ENCODE measurements at places on chromosomes 5 and 9.

DNA sequence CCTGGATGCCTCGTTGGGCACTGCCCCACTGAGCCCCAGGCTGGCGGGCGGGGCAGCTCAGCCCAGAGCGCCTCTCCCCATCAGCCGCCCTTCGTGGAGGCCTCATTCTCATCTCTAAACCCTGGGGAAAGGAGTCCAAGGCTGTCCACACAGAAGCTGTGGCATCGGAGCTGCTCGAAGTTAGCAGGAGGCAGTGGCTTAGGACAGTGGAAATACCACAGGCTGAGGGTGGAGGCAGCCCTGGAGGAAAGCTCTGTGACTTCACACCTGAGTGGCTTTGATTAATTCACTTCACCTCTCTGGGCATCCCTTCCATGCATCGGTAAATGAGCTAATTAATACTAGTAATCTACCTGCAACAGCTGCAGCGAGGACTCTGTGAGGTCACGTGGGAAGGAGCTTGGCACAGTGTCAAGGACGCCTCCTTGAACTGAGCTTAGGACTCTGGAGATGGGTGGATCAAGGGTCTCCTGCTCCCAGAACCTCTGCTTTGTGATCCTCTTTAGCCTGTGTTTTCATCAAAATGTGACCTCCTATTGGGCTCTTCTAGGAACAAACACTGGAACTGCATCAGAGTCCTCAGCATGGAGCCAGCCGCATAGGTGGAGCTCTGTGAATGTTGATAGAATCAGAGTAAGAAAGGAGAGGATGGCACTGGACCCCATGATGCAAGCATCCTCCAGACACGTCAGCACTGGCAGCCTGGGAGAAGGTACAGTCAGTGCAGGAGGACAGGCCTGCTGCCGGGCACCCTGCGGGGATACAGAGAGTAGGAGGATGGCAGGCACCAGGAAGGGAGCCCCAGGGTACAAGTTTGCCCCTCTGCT, 842 bp upstream of the ANGPTL2 start:
- H3K27ac ChIP-seq: no peak overlapping the region
- H3K27me3 ChIP-seq: no peaks in the 10 kb centered on the region
- H3K4me3 ChIP-seq: no peak overlapping the region

DNA sequence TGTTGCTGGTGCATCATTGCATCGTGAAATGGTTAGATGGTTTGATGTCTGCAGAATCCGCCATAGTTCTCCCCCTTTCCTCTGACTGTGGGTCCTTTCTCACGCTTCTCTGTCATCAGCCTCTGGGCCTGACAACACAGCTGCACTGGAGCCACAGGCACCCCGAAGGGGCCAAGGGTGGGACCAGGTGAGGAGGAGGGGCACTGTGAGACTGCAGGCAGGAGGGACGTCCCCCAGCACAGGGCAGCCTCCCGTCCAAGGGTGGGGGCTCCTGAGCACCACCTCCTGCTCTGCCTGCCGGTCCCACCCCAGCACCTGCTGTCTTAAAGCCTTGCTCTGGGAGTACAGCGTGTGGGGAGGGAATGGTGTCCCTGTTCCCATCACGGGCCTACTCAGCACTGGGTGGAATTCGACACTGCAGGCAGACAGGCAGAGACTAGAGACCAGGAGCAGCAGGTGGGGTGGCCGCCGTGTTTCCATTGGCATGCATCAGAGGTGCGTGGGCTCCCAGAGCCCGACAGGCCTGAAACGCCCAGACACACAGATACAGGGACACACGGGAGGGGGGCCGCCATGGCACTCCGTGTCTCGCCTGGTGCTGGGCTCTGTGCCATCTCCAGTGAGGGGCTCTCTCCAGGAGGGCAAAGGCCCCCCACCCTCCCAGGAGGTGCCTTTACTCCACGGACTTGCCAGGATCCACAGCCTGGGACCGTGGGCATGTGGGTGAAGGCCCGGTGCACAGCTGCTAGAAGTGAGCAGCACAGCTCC, 15.0 kb downstream of the CACNA1B start:
- no peak for DNase-seq
- H3K4me1 ChIP-seq: no peaks in the 10 kb centered on the region
- H3K36me3 ChIP-seq: no peaks in the 10 kb centered on the region
- no peaks in the 10 kb centered on the region for H3K27me3 ChIP-seq

DNA sequence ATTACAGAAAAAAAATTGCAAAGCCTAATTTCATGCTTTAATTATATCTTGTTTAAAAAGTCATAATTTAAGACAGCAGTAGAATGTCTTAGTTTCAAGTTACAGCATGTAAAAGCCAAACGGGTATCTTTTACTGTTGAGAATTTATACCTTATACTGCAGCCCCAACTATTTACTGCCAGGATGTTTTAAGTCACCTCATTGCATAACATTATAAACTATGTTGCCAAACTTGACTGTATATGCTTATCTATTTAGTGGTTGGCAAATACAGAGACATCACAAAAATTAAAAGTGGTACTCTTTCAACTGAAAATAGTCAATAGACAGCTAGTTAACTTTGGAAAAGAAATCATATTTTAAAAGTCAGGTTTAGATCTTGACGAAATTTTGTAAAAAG, 119.5 kb downstream of the EDIL3 start:
- H3K36me3 ChIP-seq: no peaks in the 10 kb centered on the region
- DNase-seq: no peak
- H3K27ac ChIP-seq: no peak overlapping the region

DNA sequence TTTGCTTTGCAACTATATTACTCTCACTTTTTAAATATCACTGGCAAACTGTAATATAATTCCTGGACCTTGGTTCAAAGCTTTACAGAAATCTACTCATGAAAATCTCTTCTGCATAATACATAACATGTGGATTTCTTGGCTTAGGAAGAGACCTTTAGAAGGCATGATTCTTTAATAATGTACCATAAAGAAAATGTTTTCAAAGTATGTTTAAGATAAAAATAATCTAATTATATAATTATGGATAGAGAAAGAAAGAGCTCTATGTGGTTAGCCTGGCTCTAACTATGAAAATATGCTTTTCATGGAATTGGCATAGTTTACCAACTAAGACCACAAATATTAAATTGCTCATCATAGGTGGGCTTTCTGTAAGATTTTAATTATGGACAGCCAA, 817.8 kb downstream of the TLE1 start:
- no peaks in the 10 kb centered on the region for H3K36me3 ChIP-seq
- H3K27me3 ChIP-seq: no peaks in the 10 kb centered on the region
- H3K4me1 ChIP-seq: no peaks in the 10 kb centered on the region
- no peak overlapping the region for H3K4me3 ChIP-seq
- H3K27ac ChIP-seq: no peak overlapping the region
- no peak for DNase-seq

DNA sequence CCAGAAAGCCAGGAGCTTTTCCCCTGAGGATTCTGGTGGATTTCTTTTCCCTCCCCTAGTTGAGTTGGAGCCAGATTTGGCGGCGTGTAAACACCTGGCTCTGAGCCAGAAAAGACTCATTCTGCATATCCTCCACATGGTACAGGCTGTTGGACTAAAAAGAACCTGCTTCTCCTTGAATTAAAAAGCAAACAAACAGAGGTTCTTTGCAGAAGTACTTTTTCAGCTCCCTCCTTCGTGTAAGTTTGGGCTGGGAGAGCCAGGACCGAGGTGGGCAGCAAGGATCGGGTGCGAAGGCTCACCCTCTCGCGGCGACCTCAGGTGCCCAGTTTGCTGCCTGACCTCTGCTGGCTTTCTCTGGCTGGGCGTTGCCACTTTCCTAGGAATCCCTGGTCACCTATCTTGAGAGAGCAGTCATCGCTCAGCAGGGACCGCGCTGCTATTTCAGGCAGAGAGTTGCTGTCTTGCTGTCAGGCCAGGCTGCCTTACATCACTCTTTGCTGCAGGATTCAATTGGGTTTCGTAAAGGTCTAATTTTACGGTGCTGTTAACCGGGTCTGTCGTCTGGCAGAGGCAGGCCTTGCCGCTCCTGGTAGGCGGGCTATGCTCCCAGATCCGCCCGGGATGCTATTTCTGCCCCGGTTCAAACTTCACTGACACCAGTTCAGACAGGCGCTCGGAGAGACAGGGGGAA, 3.2 kb downstream of the PAPPA start:
- no peak overlapping the region for H3K4me3 ChIP-seq
- no peaks in the 10 kb centered on the region for H3K4me1 ChIP-seq

DNA sequence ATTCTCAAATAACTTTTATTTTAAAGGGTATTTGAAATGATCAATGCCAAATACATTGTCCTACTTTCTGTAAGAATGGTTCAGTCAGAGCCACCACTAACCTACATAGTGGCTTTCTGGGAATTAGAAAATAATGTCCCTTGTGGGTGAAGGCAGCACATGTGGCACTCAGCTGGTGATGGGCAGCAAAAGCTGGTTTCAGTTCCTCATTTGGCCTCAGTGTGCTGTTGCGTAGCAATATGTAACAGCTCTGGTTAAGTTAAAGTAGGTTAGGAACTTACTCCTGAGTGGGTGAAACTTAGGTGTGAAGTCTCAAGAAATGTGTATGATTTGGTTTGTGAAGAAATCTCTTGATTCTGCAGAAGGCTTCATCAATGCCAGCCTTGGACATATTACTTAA, 99.6 kb upstream of the SPEF2 start:
- no peak overlapping the region for H3K4me3 ChIP-seq
- no peak overlapping the region for H3K27ac ChIP-seq
- no peaks in the 10 kb centered on the region for H3K27me3 ChIP-seq

- no peaks in the 10 kb centered on the region for H3K36me3 ChIP-seq
- H3K4me3 ChIP-seq: no peak overlapping the region
- no peaks in the 10 kb centered on the region for H3K4me1 ChIP-seq
Observed at GRCh38 chr5:1783216-1783554, 16.5 kb downstream of the MRPL36 start.

GRCh38 chr5:59724482-59725391, 168.8 kb downstream of the PDE4D start:
- no peak overlapping the region for H3K27ac ChIP-seq
- H3K36me3 ChIP-seq: no peaks in the 10 kb centered on the region
- H3K4me3 ChIP-seq: no peak overlapping the region
- DNase-seq: peak; percentile 77
- no peaks in the 10 kb centered on the region for H3K4me1 ChIP-seq

GRCh38 chr9:135306699-135307098, 172.9 kb upstream of the PPP1R26 start:
- H3K27ac ChIP-seq: no peak overlapping the region
- DNase-seq: no peak
- H3K4me1 ChIP-seq: no peaks in the 10 kb centered on the region
- no peak overlapping the region for H3K4me3 ChIP-seq
- no peaks in the 10 kb centered on the region for H3K36me3 ChIP-seq

DNA sequence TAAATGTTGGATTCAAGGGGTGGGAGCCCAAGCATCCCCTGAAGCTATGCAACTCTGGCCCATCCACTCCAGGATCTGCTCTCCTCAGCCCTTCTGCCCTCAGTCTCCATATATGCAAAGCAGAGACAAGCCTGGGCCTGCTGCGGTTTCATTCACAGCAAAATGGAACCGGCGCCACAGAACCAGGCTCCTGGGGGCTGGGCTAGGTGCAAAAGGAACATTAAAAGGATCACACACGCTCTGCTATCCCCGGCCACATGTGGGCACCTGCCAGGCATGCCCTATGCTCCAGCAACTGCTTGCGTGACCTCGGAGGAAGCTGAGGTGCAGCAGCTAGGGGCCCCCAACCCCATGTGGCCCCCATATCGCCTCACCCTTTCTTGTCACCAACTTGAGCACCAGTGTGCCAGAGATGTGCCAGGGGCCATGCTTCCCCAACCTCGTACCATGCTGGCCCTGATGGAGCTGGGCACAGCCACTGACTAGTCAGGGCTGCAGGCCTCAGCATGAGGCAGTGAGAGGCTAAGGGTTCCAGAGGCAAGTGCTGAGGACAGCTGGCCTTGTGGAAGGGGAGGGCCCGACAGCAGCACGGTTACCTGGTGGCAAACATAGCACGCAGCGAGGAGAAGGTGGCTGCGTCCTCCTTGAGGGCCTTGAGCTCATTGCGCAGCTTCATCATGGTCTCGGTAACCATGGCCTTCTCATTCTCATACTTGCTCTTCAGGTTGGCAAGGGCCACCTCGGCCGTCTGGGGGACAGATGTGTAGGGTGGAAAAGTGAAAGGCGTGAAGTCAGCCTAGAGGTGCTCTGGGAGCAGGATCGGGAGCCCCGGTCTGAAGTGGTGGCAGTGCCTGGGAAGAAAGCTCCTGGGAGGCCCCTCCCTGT, 47.2 kb downstream of the BICD2 start:
- peaks cover 42% of the 10 kb centered on the region for H3K36me3 ChIP-seq
- H3K4me1 ChIP-seq: no peaks in the 10 kb centered on the region
- no peak for DNase-seq

- H3K4me1 ChIP-seq: no peaks in the 10 kb centered on the region
- H3K27me3 ChIP-seq: no peaks in the 10 kb centered on the region
- no peak overlapping the region for H3K27ac ChIP-seq
Observed at GRCh38 chr9:119257592-119257991, 111.6 kb downstream of the BRINP1 start.

- no peak overlapping the region for H3K27ac ChIP-seq
- H3K27me3 ChIP-seq: peaks cover 7% of the 10 kb centered on the region
- no peaks in the 10 kb centered on the region for H3K4me1 ChIP-seq
- no peaks in the 10 kb centered on the region for H3K36me3 ChIP-seq
- no peak overlapping the region for H3K4me3 ChIP-seq
Observed at GRCh38 chr9:127223810-127224177, 40.8 kb upstream of the GARNL3 start.

DNA sequence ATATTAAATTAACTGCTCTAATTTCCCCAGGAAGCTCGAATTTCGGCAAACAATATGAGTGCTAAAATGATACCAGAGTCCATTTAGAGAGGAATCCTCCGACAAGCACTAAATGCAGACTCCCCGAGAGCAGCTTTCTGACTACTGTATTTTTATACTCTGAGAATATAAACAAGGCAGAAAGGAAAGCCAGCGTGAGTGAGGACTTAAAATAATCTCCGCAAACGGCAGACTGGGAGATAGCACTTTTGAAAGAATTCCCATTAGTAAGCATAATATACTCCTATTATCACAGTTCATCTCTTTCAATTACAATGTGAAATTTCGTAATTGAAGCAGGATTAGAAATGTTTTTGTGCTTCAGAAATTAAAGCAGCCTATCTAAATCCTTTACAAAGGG, 269.4 kb upstream of the PANK3 start:
- H3K4me1 ChIP-seq: no peaks in the 10 kb centered on the region
- no peak overlapping the region for H3K4me3 ChIP-seq
- no peak overlapping the region for H3K27ac ChIP-seq
- DNase-seq: no peak
- no peaks in the 10 kb centered on the region for H3K27me3 ChIP-seq
- H3K36me3 ChIP-seq: no peaks in the 10 kb centered on the region

DNA sequence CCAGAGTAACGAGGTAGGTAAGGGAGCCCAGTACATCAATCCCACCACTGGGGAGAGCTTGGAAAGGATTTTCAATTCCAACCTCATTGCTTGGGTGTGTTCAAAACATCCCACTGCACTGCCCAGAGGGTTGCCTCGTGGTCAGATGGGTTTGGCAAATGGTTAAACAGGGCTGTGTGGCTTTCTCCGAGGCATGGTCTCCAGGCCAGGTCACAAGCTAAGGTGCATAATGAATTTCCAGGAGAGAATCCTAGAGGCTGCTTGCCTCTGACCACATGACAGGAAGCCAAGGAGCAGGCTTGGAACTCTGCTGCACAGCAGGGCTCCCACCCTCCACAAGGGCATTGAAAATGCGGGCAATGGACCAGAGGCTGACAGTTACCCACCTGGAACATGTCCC, 51.6 kb downstream of the DAP start:
- H3K4me1 ChIP-seq: peaks cover 7% of the 10 kb centered on the region
- no peak for DNase-seq
- no peaks in the 10 kb centered on the region for H3K27me3 ChIP-seq
- H3K36me3 ChIP-seq: no peaks in the 10 kb centered on the region
- H3K27ac ChIP-seq: no peak overlapping the region

All from mesendoderm (in vitro differentiated cells).